ENCODE measurements at places on chromosomes 3 and 15.
A peak's percentile ranks its signal among the peaks of the same experiment; 100 is the strongest.

DNA sequence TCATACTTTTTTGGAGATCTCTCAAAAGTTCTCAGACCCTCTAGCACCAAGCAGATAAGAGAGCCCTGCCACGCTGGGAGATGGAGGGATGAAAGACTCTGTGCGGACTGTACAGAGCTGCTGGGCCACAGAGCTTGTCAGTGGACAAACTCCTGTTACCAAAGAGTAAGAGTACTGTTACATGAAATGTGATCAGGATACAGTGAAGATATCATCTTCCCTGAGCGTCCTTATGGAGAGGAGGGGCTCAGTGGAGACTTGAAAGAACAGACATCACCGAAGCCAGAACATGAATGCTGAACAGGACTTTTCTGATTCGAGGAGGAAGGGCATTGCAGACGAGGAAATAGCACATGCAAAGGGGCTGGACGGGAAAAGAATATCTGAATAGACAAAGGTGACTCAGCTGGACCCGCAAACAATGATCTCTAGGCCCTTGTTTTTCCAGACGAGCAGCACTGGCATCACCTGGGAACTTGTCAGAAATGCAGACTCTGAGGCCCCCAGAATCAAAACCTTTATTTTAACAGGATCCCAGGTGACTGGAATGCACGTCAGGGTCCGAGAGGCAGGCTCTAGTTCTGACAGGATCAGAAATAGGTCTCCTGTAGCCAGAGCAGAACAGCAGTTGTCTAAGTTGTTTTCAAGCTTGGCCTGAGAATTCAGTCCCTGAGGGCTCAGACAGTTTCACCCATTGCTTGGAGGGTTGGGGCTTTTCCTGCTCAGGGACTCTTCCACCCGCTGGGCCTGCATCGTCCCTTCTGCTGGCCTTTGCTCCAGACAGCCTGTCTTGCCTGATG is 277.9 kb downstream of the RPLP1 start:
- DNase-seq, result peak; percentile 35

GRCh38 chr15:65101891-65102708 is 12.9 kb downstream of the UBAP1L start:
- no peak for DNase-seq

- DNase-seq, result peak; percentile 64
These were observed 524.2 kb upstream of the LMCD1 start for GRCh38 chr3:7977245-7978086.

- no peak for DNase-seq
These were observed 6.9 kb upstream of the IL16 start for GRCh38 chr15:81189583-81190283.

- DNase-seq, result no peak
These were observed 36.9 kb downstream of the RFTN1 start for GRCh38 chr3:16476636-16477035.

DNA sequence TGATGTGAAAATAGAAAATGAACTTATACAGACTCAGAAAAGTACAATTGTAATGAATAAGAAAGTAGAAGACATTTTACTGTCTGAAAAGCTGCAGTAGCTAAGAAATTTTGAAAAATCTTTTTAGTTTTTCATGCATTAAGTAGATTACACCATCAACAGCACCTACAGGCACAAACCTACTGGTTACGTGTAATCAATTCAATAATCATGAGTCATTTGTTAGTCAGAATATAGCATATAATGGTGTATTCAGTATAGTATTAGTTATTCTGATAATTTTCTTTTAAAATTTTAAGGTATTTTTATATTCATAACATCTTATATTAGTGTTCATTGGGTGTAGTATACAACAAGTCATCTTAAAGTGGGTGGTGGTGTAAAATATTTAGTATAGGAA is 550.5 kb upstream of the GBE1 start:
- DNase-seq, result no peak

DNA sequence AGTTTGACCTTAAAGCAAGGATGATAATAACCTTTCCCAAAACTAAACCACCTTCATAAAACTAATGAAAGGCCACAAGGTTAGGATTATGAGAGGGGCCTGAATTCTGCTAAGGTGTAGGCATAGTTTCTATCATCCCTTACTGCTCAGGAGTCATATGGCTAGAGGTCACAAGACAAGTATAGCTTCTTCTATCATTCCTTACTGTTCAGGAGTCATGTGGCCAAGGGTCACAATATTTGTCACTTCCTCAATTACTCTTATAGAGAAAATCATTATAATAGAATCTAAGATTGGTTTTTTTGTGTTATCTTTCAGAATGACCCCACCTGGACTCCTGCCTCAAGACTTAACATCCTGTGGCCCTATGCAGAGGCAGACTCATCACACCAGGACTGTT is 36.6 kb downstream of the HERC1 start:
- no peak for DNase-seq

DNA sequence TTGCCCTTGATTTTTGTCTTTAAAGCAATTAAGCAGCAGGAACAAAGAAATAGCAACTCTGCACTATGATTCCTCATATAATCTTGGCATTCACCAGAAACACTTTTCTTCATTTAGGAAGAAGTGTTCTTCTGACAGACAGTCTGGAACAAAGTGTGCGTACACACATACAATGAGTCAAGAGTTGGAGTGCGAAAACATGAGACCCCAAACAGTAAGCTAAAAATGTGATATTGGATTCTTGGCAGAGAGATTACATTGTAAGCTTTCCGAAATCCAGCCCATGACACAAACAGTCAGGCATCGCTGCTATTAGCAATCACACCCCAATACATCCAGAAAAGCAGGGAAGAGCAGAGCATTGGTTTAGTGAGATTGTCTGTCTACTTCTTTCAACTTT is 306.7 kb upstream of the TBC1D5 start:
- DNase-seq, result no peak

DNA sequence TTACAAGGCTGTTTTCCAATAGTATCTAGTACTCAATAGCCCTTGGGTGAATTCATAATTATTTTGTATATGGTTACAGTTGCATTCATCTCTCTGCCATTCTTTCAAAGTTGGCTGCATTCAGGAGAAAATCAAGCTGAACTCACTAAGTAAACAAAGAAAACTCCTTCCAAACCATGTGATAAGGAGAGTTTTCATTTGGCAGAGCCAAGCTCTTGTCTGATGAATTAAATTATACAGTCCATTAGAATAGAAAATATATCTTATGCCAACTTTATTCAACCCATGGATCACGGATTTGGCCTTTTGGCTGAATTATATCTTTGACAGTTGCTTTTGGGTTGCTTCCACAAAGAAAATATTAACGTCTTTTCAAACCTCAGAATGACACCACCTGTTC is 272.3 kb upstream of the ROBO1 start:
- DNase-seq, result no peak

GRCh38 chr3:4839278-4839677 is 140.0 kb upstream of the BHLHE40 start:
- no peak for DNase-seq

- DNase-seq, result peak; percentile 66
These were observed 50.5 kb upstream of the SEC22A start for GRCh38 chr3:123151251-123151705.

DNA sequence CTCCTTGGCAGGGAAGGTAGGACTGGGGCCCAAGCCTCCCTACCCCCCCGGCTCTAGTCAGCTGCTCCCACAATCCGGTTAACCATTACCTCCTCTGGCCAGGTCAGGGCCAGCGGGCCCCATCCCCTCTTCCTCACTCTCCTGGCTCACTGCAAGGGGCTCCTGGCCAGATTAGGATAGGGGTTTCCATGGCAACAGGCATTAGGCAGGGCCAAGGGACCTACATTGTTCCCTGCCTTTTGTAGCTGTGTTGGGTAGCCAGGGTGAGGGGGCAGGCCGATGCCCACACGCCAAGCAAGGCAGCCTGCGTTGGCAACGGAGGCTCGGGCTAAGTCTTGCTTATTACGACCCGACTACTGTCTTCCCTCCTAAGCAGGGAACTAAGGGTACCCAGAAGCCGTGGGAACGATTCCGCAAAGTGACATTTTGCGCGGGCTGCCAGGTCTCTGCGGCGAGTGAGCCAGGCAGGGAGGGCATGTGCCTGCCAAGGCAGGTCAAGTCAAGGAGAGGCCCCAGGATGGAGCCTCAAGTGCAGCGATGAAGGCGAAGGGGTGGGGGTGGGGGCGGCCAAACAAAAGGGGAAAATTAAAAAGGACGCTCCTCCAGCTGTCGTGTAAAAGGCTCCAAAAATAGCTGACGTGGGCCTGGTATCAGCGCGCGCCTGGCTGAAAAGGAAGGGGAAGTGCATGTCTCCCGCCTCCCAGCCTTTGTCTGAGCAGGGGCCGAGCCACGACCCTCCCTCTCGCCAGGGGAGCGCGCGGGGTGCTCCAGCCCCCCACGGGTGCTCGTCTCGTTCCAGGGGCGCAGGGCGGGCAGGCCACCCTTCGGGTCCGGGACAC is 919 bp downstream of the IDH2 start:
- peak; percentile 59 for DNase-seq

- no peak for DNase-seq
These were observed 408.5 kb upstream of the AGTR1 start for GRCh38 chr3:148289159-148289558.

DNA sequence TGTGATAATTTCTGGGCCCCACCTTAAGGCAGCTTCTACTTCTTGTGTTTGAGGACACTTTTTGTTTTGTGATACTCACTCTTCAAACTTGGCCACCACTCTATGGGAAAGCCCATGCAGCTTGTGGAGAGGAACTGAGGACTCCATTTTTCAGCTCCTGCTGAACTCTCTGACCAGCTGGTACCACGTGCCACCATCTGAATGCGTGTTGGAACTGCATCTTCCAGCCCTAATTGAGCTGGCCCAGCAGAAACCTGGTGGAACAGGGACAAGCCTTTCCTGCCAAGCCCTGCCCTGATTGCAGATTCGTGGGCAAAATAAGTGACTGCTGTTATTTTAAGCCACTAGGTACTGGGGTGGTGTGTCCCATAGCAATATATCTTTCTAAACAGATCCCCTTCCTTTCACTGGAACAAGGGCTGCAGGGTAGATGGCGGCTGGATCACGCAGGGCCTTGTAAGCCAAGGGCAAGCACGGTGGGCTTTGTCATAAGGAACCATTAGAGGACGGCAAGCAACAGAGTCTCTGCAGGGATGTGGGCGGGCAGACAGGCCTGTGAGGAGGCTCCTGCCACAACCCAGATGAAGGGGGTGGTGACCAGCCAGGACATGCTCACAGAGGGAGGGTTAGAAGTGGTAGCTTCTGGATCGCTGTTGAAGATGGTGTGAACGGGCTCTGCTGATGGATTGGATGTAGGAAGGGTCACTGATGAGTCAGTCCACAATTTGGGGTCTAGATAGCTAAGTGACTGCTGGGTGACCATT is 9.5 kb downstream of the H1-8 start:
- DNase-seq, result no peak

GRCh38 chr3:107265526-107265925 is 111.7 kb upstream of the CCDC54 start:
- DNase-seq, result no peak

DNA sequence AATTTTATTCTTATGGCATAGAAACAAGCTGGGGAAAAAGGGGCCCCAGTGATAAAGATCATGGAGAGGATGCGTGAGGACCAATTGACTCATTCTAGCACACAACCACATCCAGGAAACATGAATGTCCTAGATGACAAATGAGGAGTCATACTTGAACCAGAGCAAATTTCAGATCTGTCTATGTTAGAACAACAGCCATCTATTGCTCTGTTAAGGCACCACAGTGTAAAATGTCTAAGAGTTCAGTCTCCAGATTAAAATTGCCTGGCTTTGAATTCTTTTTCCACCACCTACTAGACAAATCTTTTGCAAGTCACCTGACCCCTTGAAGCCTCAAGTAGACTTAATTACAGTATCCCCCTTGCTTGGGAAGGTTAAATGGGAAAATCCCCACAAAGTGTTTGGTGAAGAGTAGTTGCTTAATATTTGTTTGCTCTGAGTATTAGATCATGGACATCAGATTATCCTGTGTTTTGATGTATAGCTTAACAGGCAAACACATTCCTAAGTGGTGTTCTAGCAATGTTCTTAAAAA is 258.7 kb upstream of the TGFBR2 start:
- DNase-seq, result peak; percentile 89

GRCh38 chr3:151894219-151894618 is 20.8 kb downstream of the SUCNR1 start:
- peak; percentile 9 for DNase-seq

GRCh38 chr3:14787630-14788029 is 31.1 kb upstream of the FGD5 start:
- no peak for DNase-seq

DNA sequence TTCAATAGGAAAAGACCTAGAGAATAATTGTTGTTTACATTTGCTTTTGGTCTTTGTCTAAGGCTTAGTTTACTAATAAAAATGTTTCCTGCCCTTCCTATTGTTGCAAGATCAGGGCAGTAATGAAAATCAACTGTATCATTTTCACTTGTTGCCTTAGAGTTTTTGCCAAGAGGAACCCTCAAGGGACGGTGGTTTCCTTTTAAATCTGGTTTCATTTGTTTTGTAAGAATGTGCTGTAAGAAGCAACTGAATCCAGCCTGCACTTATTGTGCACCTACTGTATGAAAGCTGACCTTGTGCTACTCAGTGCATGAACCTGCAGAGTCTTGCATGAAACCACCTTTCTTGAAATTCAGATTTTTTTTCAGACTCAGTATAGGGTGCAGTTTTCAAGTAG is 5.3 kb downstream of the IGF1R start:
- DNase-seq, result no peak

DNA sequence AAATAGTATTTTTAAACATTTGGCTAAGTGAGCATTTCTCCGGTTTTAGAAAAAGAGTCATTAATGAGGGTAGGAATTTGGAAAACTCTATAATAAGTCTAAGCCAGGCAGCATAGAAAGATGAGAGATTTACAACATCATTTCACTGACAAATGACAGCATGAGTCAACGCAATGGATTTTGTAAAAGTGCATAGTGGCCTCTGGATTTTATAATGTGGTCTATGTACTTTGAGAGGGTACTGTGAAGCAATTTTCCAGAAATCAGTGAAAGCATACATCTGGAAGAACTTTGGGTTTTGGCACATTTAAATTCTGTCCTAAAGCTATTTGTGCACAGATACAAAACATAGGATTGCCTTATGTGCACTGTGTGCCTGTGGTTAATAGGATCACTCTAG is 130.8 kb upstream of the CCNL1 start:
- DNase-seq, result no peak

DNA sequence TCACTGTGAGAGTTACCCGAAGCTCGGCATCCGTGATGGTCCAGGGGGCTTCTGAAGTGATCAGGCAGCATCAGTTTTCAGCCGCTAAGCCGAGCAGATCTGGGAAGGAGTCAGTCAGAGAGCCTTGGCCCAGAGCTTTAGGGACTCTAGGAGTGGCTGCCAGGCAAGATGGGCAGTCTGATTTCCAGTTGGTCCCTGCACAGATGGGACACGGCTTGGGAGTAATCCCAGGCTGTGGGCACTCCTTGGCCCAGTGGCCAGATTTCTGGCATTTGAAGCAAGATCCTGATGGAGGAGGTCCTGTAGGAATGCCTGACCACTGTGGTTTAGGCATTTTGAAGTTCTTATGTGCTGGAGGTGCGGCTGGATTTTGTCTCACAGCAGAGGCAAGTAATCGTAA is 10.5 kb upstream of the IP6K2 start:
- no peak for DNase-seq

Measured in NCI-H524 (cell line).